Glomerular endothelial cell (primary cell): ENCODE measurements at places on chromosomes 13 and 19. TPM values are rescaled to one million over a fixed set of nuclear protein-coding genes. Genes with fewer than 3 reads are reported as not detected.

Gene CEACAM20
- total RNA-seq = not detected in 2 replicates

Gene ZIM2
- total RNA-seq = not detected in 2 replicates

Gene LIM2
- total RNA-seq = not detected in 2 replicates

Gene TNFSF9
- total RNA-seq = 8.2 and 12.1 TPM in 2 replicates

Gene ZNF579
- total RNA-seq = 9.2 and 9.5 TPM in 2 replicates

Gene ZNF738
- total RNA-seq = 3.9 and 12.1 TPM in 2 replicates

Gene MEF2B
- not detected in 2 replicates for total RNA-seq

Gene ZNF844
- 2.2 and 2.3 TPM in 2 replicates for total RNA-seq

Gene KLK14
- not detected in 2 replicates for total RNA-seq

Gene TPRX2
- not detected in 2 replicates for total RNA-seq

Gene SWSAP1
- 1.1 and 4.1 TPM in 2 replicates for total RNA-seq

Gene ZNF8
- total RNA-seq = 7.3 and 8.6 TPM in 2 replicates

Gene CLEC4G
- total RNA-seq = not detected in 2 replicates

Gene ZNF547
- 2.3 and 6.1 TPM in 2 replicates for total RNA-seq

Gene FFAR2
- total RNA-seq = not detected in 2 replicates

Gene LILRB5
- total RNA-seq = not detected in 2 replicates

Gene CYP2A7
- not detected in 2 replicates for total RNA-seq

Gene MCEMP1
- total RNA-seq = not detected in 2 replicates

Gene RUVBL2
- 132 and 133 TPM in 2 replicates for total RNA-seq

Gene GPR18
- total RNA-seq = not detected in 2 replicates

Gene DZIP1
- 13.0 and 26.7 TPM in 2 replicates for total RNA-seq

Gene KLHL1
- 0.34 TPM in 1 of 2 replicates, not detected in the other for total RNA-seq

Gene NALCN
- total RNA-seq = 2.3 and 2.5 TPM in 2 replicates

Gene LMTK3
- total RNA-seq = not detected in 2 replicates

Gene KANK3
- 120 and 190 TPM in 2 replicates for total RNA-seq

Gene ZNF223
- total RNA-seq = 3.9 and 7.2 TPM in 2 replicates

Gene UBE2L5
- total RNA-seq = 0.18 TPM in 1 of 2 replicates, not detected in the other

Gene ZNF837
- 1.9 and 5.3 TPM in 2 replicates for total RNA-seq

Gene PDX1
- total RNA-seq = not detected in 2 replicates

Gene GRIK5
- total RNA-seq = 0.23 TPM in 1 of 2 replicates, not detected in the other

Gene CALR3
- total RNA-seq = not detected in 2 replicates

Gene ALOX5AP
- 0.29 TPM in 1 of 2 replicates, not detected in the other for total RNA-seq

Gene GNG8
- not detected in 2 replicates for total RNA-seq

Gene PDS5B
- 21.8 and 26.4 TPM in 2 replicates for total RNA-seq

Gene RPS5
- 1,315 and 2,062 TPM in 2 replicates for total RNA-seq

Gene NDFIP2
- 16.3 and 24.0 TPM in 2 replicates for total RNA-seq

Gene MEDAG
- 1.3 and 2.2 TPM in 2 replicates for total RNA-seq

Gene ZNF77
- 2.7 and 3.4 TPM in 2 replicates for total RNA-seq

Gene RFPL4AL1
- total RNA-seq = not detected in 2 replicates

Gene ZNF888
- 2.1 and 2.4 TPM in 2 replicates for total RNA-seq

Gene FFAR1
- total RNA-seq = not detected in 2 replicates

Gene PABPC3
- total RNA-seq = 0.05 and 0.06 TPM in 2 replicates

Gene NBEA
- total RNA-seq = 3.3 and 4.1 TPM in 2 replicates

Gene MYADM
- total RNA-seq = 134 and 174 TPM in 2 replicates
